ENCODE measurements at places on chromosomes 6 and 20. TPM values are rescaled to one million over a fixed set of nuclear protein-coding genes. Genes with fewer than 3 reads are reported as not detected.

The MEI4 gene
- 0.24 TPM for total RNA-seq

The GSTA1 gene
- total RNA-seq: 0.48 TPM

The KIAA0408 gene
- not detected for total RNA-seq

The BPIFB4 gene
- total RNA-seq: not detected

The KCNK16 gene
- not detected for total RNA-seq

The FOXA2 gene
- total RNA-seq: 4.8 TPM

The DSP gene
- total RNA-seq: 710 TPM

The MAP7 gene
- total RNA-seq: 28.7 TPM

The MLN gene
- total RNA-seq: not detected

The LST1 gene
- total RNA-seq: not detected

The HSPA1L gene
- 0.64 TPM for total RNA-seq

The ADGRB3 gene
- under 0.01 TPM for total RNA-seq

The CLVS2 gene
- total RNA-seq: not detected

The PTK6 gene
- total RNA-seq: 31.1 TPM

The DUSP15 gene
- not detected for total RNA-seq

The RALY gene
- 73.5 TPM for total RNA-seq

All from tracheal epithelial cell (primary cell).